ENCODE measurements at places on chromosomes 3 and 15. TPM values are rescaled to one million over a fixed set of nuclear protein-coding genes. Genes with fewer than 3 reads are reported as not detected.

GRCh38 chr3:16849795-16850194 is 35.0 kb upstream of the PLCL2 start:
- DNase-seq = no peak
- H3K27ac ChIP-seq = no peak overlapping the region
- peaks cover 38% of the 10 kb centered on the region for H3K4me1 ChIP-seq
- H3K27me3 ChIP-seq = no peaks in the 10 kb centered on the region
- peak overlapping the region; percentile 77 for H3K4me3 ChIP-seq

Gene ATP13A5
- total RNA-seq = not detected

DNA sequence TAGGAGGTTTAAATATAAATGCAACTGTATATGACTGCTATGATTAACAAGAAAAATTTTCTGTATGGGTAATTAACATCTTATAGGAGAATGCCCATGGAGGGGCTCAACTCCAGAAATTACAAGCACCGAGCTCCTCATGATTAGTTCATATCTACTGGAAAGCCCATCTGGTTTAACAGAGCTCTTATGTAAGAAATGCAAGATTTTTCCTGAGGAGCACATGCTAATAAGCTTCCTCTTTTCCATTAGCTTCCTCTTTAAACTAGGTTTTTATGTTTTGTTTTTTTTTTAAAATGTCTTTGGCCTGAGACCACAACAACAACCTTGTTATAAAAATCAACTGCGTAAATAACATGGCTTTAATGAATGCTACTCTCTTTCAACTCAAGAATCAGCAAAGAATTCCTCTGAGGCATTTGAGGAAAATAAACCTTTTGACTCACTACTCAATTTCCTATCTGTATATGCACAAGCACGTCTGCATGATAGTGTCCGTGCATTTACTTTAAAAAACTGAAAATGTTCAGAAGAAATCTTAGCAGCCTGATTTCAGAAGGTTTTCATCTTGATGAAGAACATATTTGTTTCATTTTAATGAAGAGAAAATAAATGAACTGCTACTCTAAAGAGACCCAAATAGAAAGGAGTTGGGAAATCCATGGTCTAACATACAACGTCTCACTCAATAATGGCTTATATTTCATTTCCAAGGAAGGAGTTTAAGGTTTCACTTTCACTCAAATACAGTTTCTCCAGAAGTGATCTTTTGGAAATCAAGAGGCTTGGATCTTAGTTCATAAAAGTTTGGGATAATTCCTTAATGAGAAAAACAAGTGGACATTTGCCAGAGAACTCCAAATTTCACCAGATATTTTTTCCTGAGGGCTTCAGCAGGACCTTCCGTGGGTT is 180.8 kb downstream of the KCNAB1 start:
- no peaks in the 10 kb centered on the region for H3K4me1 ChIP-seq
- no peaks in the 10 kb centered on the region for H3K36me3 ChIP-seq
- no peak overlapping the region for H3K4me3 ChIP-seq
- H3K27ac ChIP-seq = no peak overlapping the region

DNA sequence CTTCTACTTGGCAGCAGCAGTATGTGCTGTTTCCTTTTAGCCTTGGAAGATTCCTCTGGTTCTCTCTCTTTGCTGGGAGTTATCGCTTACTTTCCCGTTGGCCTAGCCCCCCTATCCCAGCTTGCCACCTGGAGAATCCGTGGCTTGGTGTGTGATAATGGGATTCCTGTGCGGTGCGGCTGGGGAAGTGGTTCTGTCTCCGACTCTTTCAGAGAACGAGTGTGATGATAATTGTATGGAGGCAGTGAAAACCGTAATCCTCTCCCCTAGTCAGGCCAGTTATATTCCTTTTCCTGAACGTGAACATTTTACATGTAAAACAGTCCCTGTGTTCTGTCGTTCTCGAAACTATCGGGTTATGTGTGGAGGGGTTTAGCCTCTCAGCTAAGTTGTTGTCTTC is 300.1 kb upstream of the C2CD4B start:
- no peak overlapping the region for H3K4me3 ChIP-seq
- no peaks in the 10 kb centered on the region for H3K36me3 ChIP-seq
- no peak overlapping the region for H3K27ac ChIP-seq
- H3K27me3 ChIP-seq = peaks cover 7% of the 10 kb centered on the region
- no peaks in the 10 kb centered on the region for H3K4me1 ChIP-seq
- no peak for DNase-seq

GRCh38 chr3:128285042-128285966 is 132.0 kb downstream of the EEFSEC start:
- H3K27ac ChIP-seq = no peak overlapping the region
- H3K36me3 ChIP-seq = peaks cover 3% of the 10 kb centered on the region
- no peak for DNase-seq
- no peaks in the 10 kb centered on the region for H3K27me3 ChIP-seq
- H3K4me3 ChIP-seq = no peak overlapping the region

GRCh38 chr3:111581403-111582119 is 13.6 kb downstream of the ZBED2 start:
- H3K27ac ChIP-seq = peak overlapping the region; percentile 74
- no peak for DNase-seq
- H3K27me3 ChIP-seq = no peaks in the 10 kb centered on the region
- peaks cover 32% of the 10 kb centered on the region for H3K36me3 ChIP-seq

GRCh38 chr15:74955796-74956647 is 550 bp downstream of the RPP25 start:
- H3K27me3 ChIP-seq = peaks cover 36% of the 10 kb centered on the region
- H3K4me3 ChIP-seq = peak overlapping the region; percentile 80
- H3K4me1 ChIP-seq = peaks cover 60% of the 10 kb centered on the region
- H3K36me3 ChIP-seq = peaks cover 1% of the 10 kb centered on the region

Gene PRSS50
- 0.07 TPM for total RNA-seq

- no peaks in the 10 kb centered on the region for H3K27me3 ChIP-seq
- peaks cover 5% of the 10 kb centered on the region for H3K36me3 ChIP-seq
- DNase-seq = no peak
- H3K4me1 ChIP-seq = no peaks in the 10 kb centered on the region
- no peak overlapping the region for H3K27ac ChIP-seq
Observed at GRCh38 chr15:101765772-101766456, 37.4 kb upstream of the OR4F6 start.

- H3K4me1 ChIP-seq = peaks cover 43% of the 10 kb centered on the region
- H3K36me3 ChIP-seq = no peaks in the 10 kb centered on the region
- no peaks in the 10 kb centered on the region for H3K27me3 ChIP-seq
- DNase-seq = no peak
Observed at GRCh38 chr15:62124176-62124972, 40.7 kb downstream of the C2CD4B start.

Gene CIDEC
- total RNA-seq = 0.65 TPM

DNA sequence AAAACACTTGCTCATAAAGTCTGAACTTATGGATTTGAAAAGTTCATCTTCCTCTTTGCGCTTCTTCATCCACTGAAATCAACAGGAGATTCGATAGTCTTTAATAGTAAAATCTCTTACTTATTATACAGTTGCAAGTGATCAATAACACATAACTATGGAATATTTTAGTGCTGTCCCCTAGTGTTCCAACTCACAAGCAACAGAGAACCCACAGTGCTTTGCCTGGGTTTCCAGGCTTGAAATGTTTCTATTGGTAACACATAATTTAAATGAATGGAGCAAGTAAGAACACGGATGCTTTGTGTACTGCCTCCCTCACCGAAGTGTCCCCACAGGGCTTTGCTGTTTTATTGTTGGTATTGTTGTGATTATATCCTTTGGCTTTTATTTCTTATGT is 93.5 kb downstream of the WDR72 start:
- H3K27ac ChIP-seq = no peak overlapping the region
- H3K36me3 ChIP-seq = no peaks in the 10 kb centered on the region
- H3K27me3 ChIP-seq = no peaks in the 10 kb centered on the region
- no peak for DNase-seq

- no peak overlapping the region for H3K27ac ChIP-seq
- no peaks in the 10 kb centered on the region for H3K27me3 ChIP-seq
- no peaks in the 10 kb centered on the region for H3K36me3 ChIP-seq
- no peaks in the 10 kb centered on the region for H3K4me1 ChIP-seq
Observed at GRCh38 chr15:27250223-27250622, 279.2 kb downstream of the GABRG3 start.
